CD4-positive, alpha-beta T cell treated with Interleukin-4 for 1 hour (primary cell): ENCODE measurements at places on chromosomes 4 and X.

DNA sequence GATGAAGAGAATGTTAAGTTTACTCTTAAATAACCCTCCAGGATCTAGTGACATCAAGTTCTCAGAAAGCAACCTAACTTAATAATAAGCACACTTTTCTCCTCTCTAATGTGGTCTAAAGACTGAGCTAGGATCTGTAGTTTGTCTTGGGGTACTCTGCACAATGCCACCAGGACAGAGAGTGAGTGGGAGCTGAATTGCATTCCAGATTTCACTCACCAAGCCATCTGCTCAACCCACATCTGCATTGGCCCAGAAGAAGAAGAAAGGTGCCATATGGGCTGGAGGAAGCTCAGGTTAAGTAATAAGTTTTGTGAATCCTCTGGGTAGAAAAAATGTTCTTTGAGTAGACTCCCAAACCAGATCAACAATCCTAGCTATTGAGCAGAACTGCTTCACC lies 384.6 kb downstream of the PPP3CA start:
- no peak for DNase-seq

GRCh38 chrX:32571579-32571978 lies 639.8 kb downstream of the DMD start:
- no peak for DNase-seq

GRCh38 chrX:72487661-72488060 lies 85.0 kb downstream of the HDAC8 start:
- no peak for DNase-seq

GRCh38 chr4:147916351-147916750 lies 184.5 kb downstream of the ARHGAP10 start:
- DNase-seq = no peak

DNA sequence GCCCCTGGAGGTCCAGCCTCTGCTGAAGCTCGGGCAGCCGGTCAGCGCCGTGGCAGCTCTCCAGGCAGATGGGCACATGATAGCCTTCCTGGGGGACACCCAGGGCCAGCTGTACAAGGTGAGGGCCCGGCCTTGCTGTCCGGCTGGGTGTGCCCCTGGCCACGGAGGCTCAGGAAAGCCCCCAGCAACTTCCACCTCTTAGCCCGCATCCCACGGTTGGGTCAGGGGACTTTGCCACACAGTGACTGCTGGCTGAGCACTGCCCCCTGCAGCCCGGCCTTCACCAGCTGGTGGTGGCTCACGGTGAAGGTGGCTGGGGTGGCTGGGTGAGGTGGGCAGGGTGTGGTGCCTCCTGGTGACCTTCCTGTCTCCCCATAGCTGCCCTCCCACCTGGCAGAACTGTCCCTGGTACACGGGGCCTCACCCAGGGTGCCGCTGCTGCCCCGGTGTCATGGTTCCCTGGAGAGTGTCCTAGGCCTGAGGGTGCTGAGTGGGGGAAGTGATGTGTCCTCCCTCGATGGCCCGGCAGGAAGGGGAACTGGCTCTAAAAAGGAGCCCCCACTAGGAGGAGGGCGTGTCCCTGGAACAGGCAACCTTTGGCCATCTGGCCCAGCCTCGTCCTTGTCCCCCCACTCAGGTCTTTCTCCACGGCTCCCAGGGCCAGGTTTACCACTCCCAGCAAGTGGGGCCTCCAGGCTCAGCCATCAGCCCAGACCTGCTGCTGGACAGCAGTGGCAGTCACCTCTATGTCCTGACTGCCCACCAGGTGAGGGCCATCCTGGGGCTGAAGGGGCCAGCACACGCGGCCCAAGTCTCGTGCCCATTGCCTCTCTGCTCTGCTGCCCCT lies 4.5 kb downstream of the PLXNB3 start:
- DNase-seq = no peak

GRCh38 chrX:119757979-119758730 lies at the start of gene SOWAHD:
Gene SOWAHD, plus strand, starts transcription at chrX:119758588. Its CDS starts 80 bp downstream, at chrX:119758668.
- DNase-seq = peak; percentile 29

DNA sequence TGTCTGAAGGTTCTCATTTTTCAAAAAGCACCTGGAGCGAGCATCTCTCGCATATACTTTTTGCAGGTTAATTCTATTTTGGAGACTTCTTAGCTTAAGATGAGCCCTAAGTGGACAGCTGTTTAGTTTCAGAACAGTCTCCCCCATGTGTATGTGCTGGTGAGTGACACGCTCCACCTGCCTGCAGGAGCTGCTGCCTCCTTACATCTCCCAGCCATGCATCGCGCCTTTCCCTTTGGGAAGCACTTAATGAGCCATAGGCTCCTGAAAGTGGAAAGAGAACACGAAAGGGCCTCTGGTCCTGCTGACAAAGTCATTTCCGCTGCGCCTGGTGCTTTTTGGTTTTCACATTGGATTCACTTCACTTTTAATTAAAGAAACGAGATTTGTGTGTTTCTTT lies 56.1 kb downstream of the TRIML2 start:
- no peak for DNase-seq

GRCh38 chr4:10173037-10173753 lies 56.6 kb upstream of the WDR1 start:
- DNase-seq = no peak
